ENCODE measurements at places on chromosomes 7 and 10.

DNA sequence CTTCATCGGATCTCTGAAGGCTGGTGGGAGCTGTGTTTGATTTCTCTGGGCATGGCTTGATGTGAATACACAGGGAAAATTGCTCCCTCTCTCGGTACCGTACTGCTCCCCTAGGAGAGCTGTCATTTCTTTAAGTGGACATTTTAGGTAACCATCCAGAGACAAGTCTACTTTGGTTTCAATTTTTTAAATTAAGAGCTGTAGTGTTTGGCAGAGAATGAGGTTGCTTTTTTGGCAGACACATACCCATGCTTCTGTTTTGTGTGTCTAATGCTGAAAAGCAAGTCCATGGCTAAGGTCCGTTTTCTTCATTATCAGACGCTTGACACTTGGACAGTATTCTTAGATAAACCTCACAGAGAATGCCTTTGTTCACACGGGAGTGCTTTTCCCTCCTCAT is 61.3 kb upstream of the TRIL start:
- DNase-seq, result no peak

GRCh38 chr7:47295606-47296005 is 286.3 kb downstream of the TNS3 start:
- DNase-seq, result no peak

- no peak for DNase-seq
These were observed 128.9 kb downstream of the MTPAP start for GRCh38 chr10:30219971-30220751.

DNA sequence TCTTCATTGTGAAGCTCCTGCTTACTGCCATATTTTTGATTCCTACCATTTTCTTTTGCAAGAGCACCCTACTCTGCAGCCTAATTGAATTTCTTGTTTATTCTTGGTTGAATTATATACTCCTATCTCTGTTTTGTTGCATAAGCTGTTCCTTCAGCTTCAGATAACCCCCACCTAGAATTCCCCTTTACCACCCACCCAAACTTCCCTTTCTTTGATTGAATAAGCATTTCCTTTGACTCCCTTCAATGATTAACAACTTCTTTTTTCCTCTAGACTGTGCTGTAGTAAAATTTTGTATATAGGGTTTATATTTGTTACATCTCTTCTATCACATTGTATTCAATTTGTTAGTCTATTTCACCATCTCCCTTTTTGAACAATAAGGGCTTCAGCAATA is 168.1 kb downstream of the GPR37 start:
- no peak for DNase-seq

DNA sequence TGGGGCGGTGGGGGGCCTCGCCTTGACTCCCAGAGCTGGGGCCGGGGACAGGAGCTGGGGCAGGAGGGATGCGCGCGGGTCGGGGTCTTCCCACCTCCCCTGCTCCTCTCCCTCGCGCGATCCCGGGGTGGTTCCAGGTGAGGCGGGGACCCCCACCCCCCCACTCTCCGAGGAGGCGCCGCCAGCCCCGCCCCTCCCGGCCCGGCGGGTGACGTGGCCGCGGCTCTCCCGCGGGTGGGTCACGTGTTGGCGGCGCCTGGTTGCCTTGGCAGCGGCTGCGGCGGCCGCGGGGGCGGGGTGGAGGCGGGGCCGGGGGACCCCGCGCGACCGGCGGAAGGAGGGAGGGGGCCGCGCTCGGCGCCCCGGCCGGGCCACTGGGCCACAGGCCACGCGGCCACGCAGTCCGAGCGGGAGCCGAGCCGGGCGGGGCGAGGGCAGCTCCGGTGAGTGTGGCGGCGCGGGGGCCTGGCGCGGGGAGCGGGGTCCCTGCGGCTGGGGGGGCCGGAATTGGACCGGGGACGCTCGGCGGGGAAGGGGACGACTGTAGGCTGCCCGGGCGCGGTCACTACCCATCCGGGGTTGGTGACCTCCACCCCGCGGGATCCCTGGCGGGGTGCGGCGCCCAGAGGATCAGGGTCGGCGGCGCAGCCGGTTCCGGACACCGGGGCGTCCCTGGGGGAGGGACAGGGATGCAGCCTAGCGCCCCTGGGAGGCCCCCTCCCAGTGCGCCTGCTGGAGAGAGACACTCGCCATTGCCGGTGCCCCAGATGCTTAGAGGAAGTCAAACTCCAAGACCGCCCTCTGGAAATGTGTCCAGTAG is at the start of gene ORAI2:
TSS of gene ORAI2 (plus strand) at position 357 of the 820 bp plus-strand sequence. CDS start 5,382 bp downstream, outside the sequence.
- peak; percentile 93 for DNase-seq

DNA sequence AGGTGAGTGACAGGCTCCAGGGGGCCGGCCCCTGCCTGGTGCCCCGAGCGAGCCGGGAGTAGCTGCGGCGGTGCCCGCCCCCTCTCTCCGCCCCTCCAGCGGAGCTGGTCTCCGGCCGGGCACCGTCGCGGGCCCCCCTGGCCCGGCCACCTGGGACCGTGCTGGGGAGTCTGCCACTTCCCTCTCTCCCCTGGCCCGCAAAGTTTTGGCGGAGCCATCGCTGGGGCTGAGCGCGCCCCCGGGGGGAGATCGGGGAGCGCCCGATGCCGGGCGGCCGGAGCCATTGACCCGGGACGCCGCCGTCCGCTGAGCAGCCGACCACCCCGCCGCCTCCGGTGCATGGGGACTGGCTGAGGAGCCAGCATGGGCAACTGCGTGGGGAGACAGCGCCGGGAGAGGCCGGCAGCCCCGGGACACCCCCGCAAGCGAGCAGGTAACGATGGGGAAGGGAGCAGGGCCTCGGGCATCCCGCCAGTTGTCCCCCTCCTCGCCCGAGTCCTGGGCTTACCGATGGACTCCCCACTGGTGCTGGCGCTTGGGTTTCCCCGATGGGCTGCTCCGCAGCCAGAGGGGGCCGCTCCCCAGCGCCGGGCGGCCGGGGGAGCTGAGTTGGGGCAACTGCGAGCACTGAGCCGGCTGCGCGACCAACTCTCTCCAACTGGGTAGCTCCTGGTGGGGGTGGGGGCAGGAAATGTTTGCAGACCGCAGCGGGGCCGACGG is at the start of gene UBTD1:
TSS of gene UBTD1 (plus strand) at position 84 of the 720 bp plus-strand sequence. CDS start at position 364, 280 bp downstream.
- DNase-seq, result peak; percentile 32

DNA sequence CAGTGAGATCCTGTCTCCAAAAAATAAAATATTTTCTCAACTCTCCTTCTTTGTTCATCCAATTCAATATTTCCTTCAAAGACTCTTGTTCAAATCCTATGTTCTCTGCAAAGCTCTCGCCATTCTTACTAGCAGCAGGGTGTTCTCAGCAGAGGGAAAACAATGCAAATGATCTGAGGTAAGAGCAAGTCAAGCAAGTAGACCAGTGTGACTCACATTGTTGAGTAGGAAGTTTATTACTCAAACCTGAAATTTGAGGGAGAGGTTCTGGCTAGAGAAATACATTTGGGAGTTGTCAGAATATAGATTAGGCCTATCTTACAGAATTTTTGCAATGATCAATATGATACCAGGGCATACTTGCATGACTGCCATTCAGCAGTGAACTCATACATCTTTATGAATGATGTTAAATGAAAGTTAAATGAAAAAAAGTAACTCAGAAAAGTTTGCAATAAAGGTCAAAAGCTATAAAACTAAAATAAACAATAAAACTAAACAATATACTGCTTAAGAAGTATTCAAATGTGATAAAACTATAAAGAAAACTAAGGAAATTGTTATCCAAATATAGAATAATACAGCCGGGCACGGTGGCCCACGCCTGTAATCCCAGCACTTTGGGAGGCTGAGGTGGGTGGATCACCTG is 5.8 kb downstream of the IDE start:
- peak; percentile 31 for DNase-seq

DNA sequence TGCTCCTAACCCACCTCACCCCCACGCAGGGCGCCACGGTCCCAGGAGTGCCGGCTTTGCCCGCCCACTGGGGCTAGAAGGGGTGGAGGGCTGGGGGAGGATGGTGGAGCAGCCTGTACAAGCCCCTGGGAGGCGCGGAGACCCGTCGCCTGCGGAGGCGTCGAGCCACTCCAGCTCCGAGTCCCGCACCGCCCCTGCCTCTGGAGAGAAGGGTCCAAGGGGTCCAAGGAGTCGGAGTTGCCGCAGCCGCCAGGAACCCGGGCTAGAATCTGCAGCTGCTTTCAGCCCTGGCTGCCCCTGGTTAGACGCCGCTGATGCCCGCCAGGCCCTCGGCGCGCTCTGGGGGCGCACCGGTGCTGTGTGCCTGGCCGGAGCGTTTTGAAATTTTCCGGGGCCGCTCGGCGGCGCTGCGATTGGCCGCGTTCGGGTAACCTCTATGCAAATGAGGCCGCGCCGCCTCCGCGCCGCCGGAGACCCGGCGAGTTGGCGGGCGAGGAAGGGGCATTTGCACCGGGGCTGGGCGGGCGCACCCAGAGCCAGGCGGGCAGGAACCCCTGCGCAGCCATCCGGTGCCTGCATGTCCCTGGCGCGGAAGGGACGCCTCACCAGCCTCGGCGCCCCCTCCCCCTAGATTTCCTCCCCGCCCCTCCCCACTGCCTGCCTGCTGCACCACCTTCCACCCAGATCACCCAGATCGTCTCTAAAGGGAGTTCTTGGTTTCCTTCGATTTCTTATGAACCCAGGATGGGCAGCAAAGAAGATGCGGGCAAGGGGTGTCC is at the start of gene HMX2:
TSS of gene HMX2 (plus strand) at position 502 of the 779 bp plus-strand sequence. CDS start at position 745, 243 bp downstream.
- DNase-seq, result no peak

- DNase-seq, result no peak
These were observed 8.6 kb upstream of the MNX1 start for GRCh38 chr7:157018997-157019608.

Data from AG08395 (cell line).